Adrenal gland (tissue), 19 donors: ENCODE measurements at places on chromosomes 4 and X. TPM values are rescaled to one million over a fixed set of nuclear protein-coding genes. Genes with fewer than 3 reads are reported as not detected.

The OTOP1 gene
- not detected for total RNA-seq

The MXRA5 gene
- total RNA-seq: 6.3 TPM

The TSR2 gene
- 53.6 TPM for total RNA-seq

The TEX13A gene
- total RNA-seq: not detected

The PGRMC2 gene
- total RNA-seq: 61.0 TPM

The BTK gene
- total RNA-seq: 14.8 TPM

The RBM47 gene
- total RNA-seq: 143 TPM

The TIGD4 gene
- 2.0 TPM for total RNA-seq

The TSPAN5 gene
- 2.6 TPM for total RNA-seq

DNA sequence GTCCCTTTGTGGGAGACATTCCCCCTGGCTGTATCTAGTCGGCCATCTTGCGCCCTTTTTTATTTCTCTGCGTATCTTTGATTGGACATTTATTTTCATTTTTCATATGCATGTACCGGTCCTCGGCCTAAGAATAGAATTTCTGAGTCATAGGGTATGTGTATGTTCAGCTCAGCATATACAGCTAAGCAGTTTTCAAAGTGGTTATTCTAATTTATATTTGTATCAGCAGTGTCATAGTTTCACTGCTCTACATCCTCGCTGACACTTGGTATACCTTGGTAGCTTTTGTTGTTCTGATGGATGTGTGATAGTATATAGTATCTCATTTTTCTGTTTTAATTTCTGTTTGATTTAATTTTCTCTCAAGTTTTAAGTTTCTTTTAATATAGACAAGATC is 38.7 kb downstream of the BEX3 start:
- no peak for DNase-seq
- H3K27me3 ChIP-seq: peaks cover 4% of the 10 kb centered on the region
- H3K36me3 ChIP-seq: no peaks in the 10 kb centered on the region
- H3K4me1 ChIP-seq: no peaks in the 10 kb centered on the region
- no peak overlapping the region for H3K27ac ChIP-seq

DNA sequence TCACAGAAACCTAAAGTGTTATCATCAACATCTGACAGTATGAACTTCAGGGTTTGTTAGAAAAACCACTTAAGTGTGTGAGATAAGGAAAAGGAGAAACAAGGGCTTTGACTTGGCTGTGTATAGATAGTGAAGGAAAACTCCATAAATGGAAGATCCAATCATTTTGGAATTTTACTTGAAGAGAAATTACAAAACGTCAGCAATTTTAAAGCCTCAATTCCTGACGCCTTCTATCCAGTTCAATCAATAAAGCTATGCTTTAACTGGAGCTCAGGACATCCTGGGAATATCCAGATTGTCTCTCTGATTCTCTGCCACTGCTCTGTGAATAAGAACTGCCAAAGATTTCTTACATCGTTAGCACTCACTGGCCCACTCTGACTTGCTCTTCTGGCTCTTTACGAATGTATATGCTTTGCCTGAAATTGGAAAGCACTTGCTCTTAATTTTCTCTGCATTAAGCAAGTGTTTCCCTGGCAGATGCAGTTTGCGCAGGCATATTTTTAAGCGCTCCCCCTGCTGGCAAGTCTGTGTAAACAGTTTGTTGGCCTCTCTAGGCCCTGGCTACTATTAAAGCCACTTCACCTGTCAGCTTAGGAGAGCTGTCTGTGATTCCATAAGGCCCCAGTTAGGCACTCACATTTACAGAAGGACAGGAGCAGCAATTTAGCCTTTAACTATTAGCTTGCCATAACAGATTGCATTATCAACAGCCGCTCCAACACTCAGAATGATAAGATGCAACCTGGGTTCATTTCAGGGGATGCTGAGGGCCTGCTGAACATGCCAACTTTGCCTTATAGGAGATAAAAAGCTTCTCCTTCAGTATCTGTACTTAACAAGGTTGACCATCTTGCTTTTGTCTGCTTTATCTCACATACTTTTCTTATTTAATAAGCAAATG is 251.4 kb upstream of the DDX53 start:
- H3K27ac ChIP-seq: no peak overlapping the region
- H3K27me3 ChIP-seq: peaks cover 8% of the 10 kb centered on the region
- H3K36me3 ChIP-seq: no peaks in the 10 kb centered on the region
- H3K4me3 ChIP-seq: no peak overlapping the region
- peak; percentile 46 for DNase-seq
- no peaks in the 10 kb centered on the region for H3K4me1 ChIP-seq

GRCh38 chr4:176271749-176272148 is 2.7 kb upstream of the ASB5 start:
- no peaks in the 10 kb centered on the region for H3K27me3 ChIP-seq
- DNase-seq: no peak
- H3K4me1 ChIP-seq: no peaks in the 10 kb centered on the region
- no peak overlapping the region for H3K4me3 ChIP-seq
- H3K36me3 ChIP-seq: no peaks in the 10 kb centered on the region

DNA sequence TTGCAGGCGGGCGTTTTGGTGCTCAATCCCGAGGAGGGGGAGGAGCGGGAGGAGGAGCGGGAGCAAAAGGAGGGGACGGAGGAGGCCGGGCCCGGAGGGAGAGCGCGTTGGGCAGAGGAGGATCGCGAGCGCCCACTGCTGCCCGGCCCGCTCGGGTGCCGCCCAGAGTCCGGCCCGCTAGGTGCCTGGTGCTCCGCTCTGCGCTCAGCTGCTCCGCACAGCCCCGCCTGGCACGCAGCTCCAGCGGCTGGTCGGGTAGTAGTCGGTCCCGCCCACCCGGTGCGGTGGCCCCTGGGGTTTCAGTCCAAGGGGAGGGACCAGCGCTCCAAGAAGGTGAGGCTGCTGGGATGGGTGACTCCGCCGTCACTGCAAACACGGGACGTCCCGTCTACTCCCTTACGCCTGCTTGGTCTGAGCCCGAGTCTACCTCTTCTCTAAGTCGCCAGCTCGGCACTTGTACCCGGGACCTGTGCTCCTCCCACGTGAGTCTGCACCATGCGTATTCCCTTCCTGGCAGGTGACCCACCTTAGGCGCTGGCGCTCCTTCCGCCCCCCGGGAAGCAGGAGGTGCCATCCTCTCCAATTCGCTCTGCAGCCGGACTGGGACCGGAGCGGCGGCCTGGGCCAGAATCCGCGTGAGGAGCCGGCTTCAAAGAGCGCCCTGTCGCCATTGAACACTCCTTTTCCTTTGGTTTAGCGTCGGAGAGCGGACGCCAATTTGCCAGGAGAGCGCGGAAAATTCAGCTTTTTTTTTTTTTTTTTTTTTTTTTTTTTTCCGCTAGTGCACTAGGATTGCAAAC is 405 bp upstream of the HS3ST1 start:
- H3K4me3 ChIP-seq: peak overlapping the region; percentile 80
- peaks cover 3% of the 10 kb centered on the region for H3K4me1 ChIP-seq
- peak; percentile 88 for DNase-seq
- H3K27me3 ChIP-seq: no peaks in the 10 kb centered on the region
- peak overlapping the region; percentile 87 for H3K27ac ChIP-seq
- no peaks in the 10 kb centered on the region for H3K36me3 ChIP-seq

DNA sequence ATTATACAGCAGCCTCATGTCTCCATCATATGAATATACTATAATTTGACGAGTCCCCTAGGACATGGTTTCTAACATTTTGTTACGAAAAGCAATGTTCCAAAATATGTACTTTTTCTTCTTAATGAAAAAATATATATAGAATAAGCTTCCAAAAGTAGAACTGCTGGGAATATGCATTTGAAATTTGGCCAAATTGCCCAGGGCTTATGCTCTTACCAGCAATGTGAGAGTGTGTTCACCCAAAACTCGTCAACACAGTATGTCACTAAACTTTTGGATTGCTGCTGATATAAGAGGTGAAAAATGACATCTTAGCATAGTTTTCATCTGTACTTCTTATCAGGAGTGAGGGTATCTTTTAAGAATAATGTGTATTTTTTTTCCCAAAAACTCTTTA is 64.6 kb upstream of the STIM2 start:
- no peaks in the 10 kb centered on the region for H3K4me1 ChIP-seq
- H3K27me3 ChIP-seq: no peaks in the 10 kb centered on the region
- no peak for DNase-seq
- no peak overlapping the region for H3K4me3 ChIP-seq
- H3K36me3 ChIP-seq: no peaks in the 10 kb centered on the region
- H3K27ac ChIP-seq: no peak overlapping the region
